Activated CD4-positive, alpha-beta T cell treated with anti-CD3 and anti-CD28 coated beads, Interleukin-2, amount 10 ng/mL, durations not matched to agents 24 days and 14 days (primary cell): ENCODE measurements at places on chromosomes 7 and 10. TPM values are rescaled to one million over a fixed set of nuclear protein-coding genes. Genes with fewer than 3 reads are reported as not detected.

DNA sequence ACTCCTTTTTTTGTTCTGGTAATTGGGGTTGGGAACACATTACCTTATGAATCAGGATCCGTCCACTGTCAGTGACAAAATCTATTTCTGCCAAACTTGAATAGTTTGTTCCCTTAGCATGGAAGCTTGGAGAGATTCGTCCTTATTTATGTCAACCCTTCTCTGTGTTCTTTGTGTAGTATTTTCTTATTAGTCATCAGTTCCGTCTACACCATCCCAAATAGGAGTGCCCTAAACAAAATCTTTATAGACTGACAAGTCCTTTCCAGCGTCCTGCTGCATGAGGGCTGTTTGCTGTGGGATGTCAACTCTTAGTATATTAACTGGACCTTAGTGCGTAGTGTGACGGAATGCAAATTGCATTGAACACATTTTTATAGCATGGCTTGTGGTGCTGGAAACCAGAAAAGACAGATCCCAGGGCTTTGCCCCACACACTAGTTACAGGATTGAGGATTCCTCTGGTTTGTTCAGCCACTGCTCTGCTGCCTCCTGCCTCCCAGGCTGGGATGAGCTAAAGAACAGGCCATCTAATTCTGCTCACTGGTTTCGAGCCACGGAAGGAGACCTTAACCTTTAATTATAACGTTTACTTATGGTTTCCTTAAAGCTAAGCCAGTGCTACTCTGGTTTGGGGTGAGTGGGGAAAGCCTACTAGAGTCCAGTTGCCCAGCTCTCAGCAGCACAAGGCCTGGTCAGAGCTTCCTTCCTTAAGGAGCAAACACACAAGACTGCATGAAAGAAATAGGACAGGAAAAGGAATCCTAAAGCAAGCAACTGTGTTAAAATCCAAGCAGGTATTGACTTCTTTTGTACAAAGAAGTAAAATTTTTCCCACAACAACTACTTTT is 194.4 kb downstream of the CCSER2 start:
- DNase-seq: no peak

DNA sequence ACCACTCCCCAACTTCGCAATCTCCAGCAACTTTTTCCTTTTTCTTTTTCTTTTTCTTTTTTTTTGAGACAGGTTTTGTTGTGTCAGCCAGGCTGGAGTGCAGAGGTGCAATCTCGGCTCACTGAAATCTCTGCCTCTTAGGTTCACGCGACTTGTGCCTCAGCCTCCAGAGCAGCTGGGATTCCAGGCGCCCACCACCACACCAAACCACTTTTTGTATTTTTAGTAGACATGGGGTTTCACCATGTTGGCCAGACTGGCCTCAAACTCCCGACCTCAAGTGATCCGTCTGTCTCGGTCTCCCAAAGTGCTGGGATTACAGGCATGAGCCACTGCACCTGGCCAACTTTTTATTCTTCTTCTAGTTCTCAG is 55.0 kb downstream of the KIAA1549 start:
- DNase-seq: no peak

- DNase-seq: no peak
Observed at GRCh38 chr7:11005202-11005601, 31.5 kb downstream of the PHF14 start.

DNA sequence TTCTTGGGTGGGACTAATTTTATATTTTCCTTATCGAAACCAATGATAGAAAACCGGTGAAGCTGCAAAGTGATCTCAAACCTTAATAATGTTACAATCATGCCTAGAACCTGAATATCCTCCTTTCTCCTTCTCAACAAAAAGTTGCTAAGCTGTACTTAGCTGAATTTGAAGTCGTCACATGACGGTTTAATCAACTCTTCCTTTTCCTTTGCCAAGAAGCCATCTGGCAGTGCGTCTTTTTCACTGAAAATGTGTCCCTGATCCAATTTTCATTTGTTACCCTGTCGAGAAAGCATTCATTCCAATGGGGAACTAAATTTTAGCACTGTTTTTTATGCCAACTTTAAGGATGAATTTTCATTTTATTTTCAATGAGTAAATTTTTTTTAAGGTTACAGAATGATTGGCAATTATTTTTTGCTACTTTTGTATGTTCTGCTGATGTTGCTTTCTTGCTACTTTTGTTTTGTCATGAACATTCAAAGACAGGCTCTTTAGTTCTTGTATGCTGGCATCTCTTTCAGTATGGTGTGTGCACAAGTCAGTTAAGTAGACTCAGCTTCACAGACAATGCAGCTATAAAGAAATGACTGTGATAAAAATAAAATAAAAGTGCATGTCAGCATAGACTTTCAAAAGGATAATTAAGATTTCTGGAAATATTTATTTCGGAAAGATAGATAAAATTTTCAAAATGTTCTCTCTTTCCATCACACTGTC is 980.0 kb downstream of the DNAJB9 start:
- DNase-seq: no peak

DNA sequence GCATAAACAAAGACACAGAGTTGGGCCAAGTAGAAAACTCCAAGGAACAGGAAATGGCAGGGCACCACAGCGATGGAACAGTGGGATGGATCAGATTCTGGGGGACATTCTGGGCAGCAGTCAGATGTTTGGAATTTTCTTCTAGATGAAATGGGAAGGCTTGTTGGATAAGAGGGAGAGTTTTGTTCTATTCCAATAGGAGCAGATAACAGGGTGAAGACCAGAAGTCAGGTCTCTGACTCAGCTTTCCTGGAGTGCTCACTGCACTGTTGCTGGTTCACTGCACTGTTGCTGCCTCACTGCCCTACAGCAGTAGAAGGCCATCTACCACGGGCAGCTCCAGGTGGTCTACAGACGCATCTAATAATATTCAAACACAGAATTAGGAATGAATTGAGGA is 135.6 kb downstream of the ATE1 start:
- no peak for DNase-seq

DNA sequence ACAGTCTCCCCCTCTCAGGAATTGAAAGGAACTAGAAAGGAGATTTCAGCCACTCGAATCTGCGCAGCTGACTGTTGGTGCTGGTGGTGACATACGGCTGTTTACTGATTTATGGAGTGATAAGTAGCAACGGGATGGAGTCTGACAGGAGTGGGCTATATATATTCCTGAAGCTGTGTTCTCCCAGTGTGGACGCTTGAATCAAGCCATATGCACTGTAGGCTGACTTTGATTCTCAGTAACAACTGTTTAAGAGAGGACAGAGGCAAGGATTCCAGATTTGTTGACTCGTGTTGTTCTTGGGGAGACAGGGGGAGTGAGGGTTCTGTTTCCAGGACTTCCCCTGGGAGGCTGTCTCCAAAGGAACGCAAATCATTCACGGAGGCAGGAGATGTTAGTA is 260.1 kb upstream of the AUTS2 start:
- DNase-seq: no peak

DNA sequence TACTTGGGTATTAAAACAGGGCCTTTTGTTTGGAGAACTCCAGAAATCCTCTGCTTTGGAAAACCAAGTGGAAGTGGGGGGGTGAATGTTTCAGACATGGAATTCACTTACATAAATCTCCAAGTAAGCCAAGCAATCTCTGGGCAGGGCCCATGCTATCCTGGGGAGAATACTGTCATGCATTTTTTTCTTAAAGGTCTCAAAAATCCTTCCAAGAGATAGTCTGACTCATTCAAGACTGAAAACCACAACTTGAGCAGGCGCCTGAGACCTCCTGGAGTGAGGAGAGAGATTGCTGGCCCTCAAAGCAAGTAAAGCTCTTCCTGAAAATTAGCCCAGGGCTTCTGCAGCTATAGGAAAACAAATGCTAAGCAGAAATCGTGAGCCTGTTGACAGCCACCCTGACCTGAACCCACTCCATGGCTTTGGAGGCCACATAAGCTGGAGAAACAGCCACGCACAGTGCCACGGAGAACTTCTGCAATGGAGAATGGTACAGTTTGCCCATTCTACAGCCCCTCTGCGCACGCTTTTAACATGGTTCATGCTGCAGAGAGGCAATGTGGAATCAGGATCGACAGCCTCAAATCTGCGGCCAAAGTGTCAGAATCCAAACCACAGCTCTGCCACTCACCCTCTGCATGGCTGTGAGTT is 203.1 kb upstream of the AUTS2 start:
- DNase-seq: no peak

- no peak for DNase-seq
Observed at GRCh38 chr10:27687326-27687725, 58.3 kb downstream of the MKX start.

DNA sequence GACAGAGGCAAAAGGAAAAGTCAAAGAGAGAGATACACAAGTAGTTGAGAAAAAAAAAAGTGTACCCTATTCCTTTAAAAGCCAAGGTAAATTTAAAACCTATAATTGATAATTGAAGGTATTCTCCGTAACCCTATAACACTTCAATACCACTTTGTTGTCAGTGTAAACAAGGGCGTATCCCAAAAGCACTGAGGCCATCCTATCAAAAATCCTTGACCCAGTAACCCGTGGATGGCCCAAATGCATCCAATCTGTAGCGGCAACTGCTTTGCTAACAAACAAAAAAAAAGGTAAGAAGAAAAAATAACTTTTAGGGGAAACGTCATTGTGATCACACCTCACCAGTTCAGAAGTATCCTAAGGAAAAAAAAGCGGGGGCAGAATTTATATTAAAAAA is 5.1 kb upstream of the NAPEPLD start:
- DNase-seq: no peak

DNA sequence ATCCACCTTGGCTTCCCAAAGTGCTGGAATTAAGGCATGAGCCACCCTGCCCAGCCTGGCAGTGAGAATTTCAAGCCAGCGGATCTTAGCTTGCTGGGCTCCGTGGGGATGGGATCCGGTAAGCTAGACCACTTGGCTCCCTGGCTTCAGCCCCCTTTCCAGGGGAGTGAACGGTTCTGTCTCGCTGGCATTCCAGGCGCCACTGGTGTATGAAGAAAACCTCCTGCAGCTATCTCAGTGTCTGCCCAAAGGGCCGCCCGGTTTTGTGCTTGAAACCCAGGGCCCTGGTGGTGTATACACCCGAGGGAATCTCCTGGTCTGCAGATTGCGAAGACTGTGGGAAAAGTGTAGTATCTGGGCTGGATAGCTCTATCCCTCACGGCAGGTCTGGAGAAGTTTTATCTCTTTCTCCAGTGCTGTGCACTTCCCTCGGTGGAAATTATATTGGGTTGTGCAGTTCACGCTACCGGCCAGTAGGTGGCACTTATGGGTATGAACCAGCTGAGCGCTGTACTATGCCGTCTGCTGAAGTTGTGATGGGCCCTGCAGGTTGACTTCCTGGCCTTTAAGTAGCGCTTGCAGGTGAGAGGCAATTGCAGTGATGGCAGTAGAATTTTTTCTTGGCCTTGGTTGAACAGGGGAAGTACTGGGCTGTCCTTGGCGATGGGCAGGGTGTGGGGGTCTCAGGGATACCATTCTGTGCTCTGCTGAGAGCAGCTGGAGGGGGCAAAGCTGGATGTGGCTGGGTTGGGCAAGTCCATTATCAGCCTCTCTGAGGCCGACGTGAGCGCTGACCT is 138.0 kb upstream of the MTPN start:
- peak; percentile 84 for DNase-seq

- DNase-seq: no peak
Observed at GRCh38 chr10:119120413-119120867, 16.5 kb downstream of the DENND10 start.

DNA sequence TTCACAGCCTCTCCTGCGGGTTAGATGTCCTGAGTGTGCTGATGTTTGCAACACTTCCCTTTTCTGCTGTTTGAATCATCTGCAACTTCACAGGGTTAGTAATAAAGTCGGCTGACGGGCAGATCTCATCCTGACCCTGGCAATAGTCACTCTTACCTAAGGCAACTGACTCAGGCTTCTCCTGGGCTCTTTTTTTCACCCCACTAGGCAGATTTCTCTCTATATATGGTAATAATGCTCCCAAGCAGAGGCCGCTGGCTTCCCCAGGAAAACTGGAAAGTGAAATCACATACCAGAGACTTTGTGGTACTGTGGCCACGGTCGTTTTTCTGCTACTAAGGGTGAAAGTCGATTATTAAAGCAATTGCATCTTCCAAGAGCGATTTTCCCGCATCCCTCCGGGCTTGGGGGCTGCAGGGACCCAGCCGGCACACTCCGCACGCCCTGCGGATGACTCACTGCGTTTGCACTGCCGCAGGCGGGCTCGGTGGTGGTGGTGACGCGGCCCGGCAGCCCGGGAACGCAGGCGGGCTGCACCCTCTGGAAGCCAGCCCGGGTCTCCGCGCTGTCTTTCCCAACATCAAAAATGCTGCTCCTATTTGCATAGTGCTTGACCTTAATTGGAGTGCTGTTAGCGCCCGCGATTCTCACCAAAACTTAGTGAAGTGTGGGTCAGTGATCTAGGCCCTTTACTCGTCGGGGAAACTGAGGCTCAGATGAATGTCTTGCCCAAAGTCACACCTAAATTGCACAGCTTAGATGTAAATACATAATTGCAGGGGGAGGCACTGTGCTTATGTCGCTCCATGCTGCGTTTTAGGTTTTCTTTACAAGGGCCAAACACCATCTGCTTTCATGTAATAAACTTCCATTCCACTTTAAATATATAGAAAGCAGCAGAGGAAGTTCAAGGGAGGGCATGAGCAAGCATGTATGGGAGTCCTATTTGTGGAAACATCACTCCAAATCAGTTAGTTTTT is 47.6 kb upstream of the ITGB1 start:
- DNase-seq: peak; percentile 67

DNA sequence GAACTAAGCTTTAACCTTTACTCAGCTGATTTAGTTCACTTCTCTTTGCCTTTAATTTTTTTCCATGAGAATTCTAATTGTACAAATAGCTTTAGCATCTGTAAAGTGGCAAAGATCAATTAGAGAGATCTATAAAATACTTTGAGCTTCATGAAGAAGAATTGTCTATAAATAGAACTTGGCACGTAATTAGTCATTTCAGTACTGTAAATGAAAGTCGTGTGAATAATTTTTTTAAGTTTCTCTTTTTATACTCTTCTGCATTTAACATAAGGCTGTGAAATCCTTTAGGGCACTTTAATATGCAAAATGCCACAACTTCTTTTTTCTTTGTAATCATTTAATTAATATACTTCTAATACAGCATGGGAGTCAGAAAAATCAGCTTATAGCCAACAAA is 177.8 kb downstream of the CSTF2T start:
- DNase-seq: no peak

GRCh38 chr7:44922351-44922694 is 37.0 kb upstream of the PURB start:
- no peak for DNase-seq

DNA sequence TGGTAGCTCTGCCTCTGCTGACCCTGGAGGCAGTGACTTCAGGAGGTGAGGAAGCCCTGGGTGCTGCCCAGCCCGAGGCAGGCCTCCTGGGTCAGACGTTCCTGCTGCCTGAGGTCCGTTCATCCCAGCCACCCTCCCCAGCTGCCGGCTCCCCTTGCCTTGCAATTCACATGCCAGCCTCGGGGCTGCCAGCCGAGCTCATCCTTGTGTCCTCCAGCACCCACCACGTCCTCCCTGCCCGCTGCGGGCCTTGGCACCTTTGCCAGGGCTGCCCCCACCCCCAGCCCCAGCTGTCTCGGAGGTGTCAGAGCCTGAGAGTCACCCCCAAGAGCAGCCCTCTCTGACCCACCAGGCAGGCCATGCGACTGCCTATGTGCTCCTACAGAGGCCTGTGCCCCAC is 162.1 kb upstream of the RNF32 start:
- DNase-seq: no peak

GRCh38 chr7:116981939-116982338 is 28.6 kb downstream of the ST7 start:
- no peak for DNase-seq

Gene NKX1-2
- not detected in 2 replicates for total RNA-seq
